ENCODE measurements at places on chromosomes 7 and 10.

GRCh38 chr10:44792119-44792775, 118.9 kb upstream of the TMEM72 start:
- DNase-seq: no peak

- DNase-seq: no peak
These were observed 123.1 kb upstream of the INHBA start for GRCh38 chr7:41825927-41826480.

DNA sequence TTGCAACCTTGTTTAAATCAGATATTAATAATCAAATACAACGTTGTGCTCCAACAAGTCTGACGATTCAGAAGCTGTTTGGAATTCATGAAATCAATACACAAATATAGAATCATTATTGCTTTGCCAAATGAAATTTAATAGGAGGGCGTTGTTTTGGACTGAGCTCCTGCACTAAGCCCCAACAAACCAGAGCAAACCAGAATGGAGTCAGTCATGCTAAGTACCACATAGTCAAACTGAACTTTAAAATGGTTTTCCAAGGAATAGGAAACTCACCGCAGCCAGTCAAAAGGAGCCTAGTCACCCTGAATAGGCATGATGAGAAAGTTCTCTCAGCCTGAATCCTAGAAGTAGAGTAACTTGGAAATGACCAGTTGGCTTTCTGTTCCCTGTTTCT, 53.7 kb downstream of the HACD1 start:
- DNase-seq: no peak

DNA sequence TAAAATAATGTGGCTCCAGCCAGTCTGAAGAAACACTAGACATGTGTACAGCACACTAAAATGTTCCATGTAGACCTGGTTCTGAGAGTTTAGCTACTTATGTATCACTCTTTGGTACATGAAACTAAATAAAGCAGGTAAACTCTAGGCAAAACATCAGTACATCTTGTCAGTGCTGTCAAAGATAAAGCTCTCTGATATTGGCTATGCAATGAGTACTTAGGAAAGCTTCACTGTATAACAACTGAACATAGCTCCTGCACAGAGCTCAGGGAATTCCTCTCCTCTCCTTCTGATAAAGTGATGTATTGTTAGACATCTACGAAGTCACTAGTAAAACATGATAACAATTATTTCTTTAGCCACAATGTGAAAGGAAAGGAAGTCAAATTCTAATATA, 3.5 kb downstream of the LRRN3 start:
- no peak for DNase-seq

- no peak for DNase-seq
These were observed 359.0 kb upstream of the ANKRD30A start for GRCh38 chr10:36766415-36766810.

GRCh38 chr7:14341200-14341775, 351.8 kb upstream of the ETV1 start:
- no peak for DNase-seq

DNA sequence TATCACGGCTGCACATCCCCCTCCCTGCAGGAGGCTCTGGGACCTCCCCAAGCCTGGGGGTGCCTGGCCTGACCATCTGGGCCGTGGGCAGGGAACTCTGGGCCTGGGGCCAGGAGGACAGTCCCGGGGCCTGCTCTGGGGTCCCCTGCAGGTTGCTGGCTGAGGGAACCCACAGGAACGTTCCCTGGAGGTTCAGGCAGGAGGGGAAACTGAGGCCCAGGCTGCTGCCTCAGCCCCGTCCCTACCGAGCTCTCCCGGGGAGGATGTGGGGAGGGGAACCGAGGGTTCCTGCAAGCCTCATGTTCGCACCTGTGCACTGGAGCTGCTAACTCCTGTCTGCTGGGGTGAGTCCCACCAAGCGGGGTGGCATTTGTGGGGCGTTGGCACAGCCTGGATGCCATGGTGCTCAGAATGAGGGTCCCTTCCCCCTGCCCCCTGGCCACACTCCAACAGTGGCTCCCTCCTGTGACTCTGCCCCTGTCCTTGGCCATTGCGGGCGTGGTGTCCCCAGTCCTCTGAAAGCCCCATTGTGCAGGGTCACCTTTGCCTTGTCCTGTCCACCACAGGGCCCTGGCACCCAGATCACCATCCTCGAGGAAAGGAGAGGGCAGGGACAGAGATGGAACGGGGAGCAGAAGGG, 9.4 kb downstream of the ELFN1 start:
- DNase-seq: no peak

- no peak for DNase-seq
These were observed 146.0 kb downstream of the PLXNA4 start for GRCh38 chr7:132430041-132430855.

DNA sequence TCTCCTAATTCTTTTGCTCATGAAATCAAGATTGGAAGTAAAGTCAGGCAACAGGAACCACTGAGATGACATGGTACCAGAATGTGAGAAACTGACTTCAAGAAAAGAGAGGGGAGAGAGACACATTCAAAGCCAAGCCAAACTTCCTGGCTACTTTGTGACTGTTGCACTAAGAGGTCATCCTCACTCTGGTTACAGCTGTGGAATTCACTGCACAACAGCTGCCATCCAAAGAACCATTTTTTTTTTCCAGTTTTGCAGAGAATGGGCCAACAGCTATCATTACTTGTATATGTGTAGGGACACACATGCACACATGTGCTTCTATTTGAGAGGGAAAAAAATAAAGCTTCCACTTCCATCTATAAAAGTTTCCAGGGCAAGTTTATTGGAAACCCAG, 203.5 kb downstream of the GLI3 start:
- DNase-seq: no peak

DNA sequence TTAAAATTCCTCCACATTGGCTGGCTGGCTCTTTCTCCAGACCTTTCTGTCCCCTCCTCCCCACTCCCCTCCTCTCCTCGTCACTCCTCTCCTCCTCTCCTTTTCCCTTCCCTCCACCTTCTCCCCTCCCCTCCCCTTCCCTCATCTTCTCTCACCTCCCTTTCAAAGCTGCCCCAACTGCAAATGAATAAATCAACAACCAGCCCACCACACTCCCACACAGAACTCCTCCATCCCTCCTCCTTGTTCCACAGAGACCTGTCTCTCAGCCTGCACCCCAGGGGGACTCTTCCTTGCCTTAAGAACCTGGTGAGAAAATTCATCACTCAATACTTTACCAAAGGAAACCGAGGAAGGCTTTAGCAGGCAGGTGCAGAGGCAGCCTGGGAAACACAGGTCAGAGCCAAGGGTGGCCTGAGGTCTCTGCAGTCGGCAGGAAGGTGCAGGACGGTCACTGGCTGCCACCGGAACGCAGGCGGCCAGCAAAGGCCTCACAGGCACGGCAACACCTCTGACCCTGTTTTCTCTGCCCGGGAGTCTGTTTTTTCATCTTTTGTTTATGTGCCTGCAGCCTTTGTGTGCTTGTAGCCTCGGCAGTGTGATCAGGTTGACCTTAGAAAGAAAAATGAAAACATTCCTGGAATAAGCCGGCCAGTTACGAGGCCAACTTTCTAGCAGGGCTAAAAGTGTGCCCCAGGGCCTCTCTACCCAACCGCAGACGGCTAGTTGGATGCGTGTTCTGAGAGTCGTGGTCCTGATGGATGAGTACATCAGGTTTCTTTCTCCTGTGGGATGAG, 207.6 kb upstream of the KLF6 start:
- no peak for DNase-seq

DNA sequence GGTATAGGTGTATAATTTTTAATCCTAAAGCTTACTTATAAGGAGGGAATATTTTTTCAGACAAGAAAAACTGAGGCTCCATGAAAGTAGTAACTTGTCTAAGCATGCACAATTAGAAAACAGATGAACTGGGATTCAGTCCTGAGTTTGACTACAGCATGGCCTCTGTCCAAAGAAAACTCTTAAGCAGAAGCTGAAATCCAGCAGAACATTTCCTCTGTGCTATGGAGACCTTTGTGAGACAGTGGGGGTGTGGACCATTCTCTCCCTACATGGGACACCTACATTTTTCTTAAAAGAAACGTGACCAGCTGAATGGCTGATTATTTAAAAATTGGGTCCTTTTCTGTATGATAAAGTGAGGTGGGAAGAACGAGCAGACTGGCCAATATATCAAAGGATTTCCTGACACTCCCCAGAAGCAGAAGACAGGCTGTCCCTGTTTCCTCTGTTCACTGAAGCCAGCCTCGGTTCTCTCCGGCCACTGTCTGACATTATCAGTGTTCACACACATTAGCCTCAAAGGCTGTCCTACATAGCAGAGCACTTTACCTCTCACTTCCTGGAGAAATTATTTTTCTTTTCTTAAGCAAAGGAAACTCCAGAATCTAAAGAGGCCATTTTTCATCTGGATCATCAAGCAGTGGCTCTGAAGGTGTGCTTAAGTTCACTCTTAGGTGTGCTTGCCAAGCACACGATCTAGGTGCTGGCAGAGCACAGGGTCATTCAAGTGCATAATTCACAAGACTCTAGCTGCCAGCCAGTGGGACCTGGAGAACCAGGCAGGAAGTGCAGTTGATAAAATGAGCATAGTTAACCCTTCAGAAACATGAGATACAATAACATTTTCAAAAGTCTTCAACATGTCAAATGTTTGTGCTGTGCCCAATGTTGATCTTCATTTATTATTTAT, 40.4 kb upstream of the KIAA1217 start:
- DNase-seq: no peak

DNA sequence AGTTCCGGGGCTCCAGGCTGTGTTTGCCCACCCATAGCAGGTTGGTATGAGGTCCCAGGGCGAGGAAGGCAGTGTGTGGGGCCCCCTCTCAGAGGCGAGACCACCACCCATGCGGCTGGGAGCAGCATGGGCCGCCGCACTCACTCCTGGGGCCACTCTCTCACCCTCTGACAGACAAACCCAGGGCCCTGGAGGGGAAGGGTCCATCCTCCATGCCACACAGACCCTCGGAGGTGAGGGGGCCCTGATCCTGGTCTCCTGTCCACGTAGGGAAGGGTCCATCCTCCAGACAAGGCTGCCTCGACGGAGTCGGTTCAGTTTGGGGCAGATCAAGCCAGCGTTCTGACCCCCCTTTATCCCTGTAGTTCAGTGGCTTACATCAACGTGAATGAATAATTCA, 230.8 kb downstream of the ELFN1 start:
- DNase-seq: no peak

DNA sequence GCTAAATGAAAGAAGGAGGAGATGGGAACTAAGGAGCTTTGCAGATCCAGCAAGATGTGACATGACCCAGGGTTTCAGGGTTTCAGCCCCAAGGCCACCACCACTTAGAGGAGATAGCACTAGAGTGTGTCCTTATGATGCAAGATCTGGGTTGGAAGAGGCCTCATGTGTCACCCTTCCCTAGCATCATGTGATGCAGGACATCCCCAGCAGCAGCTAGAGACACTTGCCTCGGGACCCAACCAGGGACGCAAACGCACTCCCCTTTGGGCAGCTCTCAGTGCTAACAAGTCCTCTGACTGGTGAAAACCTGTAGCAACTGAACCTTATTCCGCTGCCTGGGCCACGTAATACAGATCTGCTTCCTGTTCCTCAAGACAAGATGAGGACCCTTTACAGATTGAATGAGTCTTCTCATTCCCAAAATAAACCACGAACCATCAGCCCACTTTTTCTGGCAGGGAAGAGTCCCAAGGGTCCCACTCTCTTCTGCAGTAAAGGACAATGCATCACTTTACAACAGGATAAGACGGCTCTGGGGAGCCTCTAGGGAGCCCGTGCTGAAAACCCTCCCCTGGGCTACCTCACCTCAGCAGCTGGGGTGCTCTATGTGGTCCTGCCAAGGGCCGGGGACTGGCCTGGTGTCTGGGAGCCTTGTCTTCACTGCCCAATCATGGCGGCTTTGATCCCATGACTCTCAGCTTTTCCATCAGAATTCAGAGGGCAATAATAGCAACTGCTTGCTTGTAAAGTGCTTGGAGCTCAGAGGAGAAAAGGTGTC, 44.8 kb upstream of the GDF10 start:
- no peak for DNase-seq

GRCh38 chr10:113665806-113666354, 2.0 kb upstream of the NRAP start:
- DNase-seq: no peak

- no peak for DNase-seq
These were observed 13.6 kb downstream of the SRI start for GRCh38 chr7:88206254-88206653.

GRCh38 chr7:157097056-157097329, 41.7 kb upstream of the UBE3C start:
- DNase-seq: no peak

DNA sequence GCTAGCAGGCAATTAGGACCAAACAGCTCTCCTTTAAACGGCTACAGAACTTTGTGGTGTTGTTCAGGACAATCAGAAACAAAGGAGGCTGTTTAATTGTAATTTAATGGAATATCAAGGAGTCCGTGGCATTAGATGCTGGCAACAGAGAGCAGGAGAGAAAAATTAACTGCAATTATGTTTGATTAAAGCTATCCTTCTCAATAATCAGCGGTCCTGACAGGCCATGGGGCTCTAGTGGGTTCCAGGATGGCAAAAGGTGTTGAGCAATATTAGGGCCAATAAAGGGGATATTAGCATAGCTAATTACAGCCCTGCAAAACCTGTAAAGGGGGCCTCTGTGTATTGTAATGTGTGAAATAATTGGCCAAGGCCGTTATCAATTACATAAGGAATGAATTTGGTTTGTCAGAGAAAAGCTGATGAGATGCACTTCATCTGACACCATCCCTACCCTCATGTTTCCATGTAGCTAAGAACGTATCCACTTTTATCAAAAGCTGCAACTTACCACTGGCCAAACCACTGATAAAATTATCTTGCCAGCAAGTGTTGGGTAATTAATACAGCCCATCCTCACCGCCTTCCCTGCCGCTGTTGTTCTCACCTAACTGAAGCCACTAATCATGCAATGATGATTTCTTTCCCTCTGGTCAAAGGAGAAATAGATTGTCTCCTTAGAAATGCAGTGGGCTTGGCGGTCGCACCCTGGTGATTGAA, 81.6 kb downstream of the EBF3 start:
- no peak for DNase-seq

DNA sequence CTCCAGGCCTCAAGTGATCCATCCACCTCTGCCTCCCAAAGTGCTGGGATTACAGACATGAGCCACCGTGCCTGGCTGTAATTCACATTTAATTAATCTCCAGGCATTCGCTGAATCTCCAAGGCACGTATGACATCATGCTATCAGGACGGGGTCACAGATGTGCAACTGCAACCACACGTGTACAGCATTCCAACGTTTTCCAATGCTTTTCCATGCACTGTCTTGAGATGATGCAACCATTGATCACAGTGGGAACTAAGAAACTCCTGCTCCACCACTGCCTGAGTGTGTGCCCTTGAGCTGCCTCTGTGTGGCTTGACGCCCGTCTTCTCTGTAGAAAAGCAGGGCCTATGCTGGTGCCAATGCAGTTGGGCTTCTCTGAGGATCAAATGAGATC, 119.8 kb upstream of the LYZL2 start:
- DNase-seq: no peak

- DNase-seq: no peak
These were observed 253.5 kb downstream of the MAGI2 start for GRCh38 chr7:79199961-79200360.

All from activated naive CD8-positive, alpha-beta T cell treated with anti-CD3 and anti-CD28 coated beads, Interleukin-2, amount 50 U/mL, for 16 hours (primary cell).